ENCODE measurements at places on chromosomes 4 and X.

GRCh38 chr4:83329521-83330110, 5.0 kb downstream of the HPSE start:
- no peak for DNase-seq

DNA sequence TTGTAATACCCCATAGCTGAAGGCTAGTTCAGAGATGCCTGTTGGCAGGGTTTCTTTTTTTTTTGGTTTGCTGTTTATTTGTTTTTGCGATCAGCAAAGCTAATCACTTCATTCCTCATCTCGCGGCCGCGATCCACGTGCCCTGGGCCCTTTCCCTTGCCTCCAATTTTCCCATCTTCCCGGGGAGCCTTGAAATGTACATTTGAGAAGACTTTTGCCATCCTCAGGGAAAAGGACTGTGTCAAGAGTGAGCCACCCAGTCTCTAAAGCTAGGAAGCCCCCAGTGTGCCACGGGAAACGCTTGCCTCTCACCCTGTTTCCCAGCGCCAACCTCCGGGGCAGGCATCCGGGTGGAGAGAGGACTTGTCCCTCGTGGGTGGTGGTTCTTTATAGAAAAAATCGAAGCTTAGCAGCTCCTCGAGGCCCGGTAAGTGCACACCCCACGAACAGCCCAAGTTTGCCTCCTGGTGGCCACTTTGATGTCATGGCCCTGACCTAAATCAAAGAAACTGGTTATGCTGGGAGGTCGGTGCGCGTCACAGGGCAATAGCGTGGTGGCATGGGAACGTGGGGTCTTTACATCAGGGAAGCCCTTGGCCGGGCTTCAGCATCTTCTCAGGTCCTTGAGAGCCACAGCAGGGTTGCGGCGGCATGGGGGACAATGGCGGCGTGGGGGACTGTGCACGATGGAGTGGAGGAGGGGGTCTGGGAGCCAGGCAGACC, 42.0 kb downstream of the MAP7D3 start:
- no peak for DNase-seq

- no peak for DNase-seq
These were observed 186.9 kb downstream of the LRBA start for GRCh38 chr4:150828159-150828558.

DNA sequence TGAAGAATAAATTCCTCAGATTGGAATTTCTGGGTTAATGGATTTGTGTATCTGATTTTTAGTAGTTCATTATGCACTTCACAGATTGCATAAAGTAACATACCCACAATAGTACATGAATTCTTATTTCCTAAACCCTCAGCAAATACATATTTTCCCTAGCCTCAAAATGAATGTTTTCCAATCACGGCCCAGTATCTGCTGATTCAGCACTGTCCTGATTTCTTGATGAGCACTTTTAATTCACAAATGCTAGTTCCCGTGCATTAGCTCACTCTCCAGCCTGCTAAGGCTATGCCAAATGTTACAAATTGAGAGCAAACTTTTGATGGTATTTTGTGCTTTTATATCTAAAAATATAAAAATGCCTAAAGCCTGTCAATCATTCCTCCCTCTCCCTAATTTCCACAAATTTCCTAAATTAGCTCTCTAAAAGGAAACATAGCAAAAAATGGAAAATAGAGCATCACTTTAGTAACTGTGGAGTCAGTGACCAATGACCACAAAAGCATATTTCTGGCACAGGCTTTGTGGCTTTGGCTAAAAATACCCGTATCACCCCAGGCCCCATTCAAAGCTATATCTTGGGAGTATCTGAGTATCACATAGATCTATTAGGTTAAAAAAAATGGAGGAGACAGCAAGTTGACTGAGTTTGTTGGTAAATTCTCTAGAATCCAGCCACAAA, 75.5 kb downstream of the NAF1 start:
- DNase-seq: no peak

GRCh38 chrX:134172588-134173259, 64.3 kb upstream of the CCDC160 start:
- no peak for DNase-seq

DNA sequence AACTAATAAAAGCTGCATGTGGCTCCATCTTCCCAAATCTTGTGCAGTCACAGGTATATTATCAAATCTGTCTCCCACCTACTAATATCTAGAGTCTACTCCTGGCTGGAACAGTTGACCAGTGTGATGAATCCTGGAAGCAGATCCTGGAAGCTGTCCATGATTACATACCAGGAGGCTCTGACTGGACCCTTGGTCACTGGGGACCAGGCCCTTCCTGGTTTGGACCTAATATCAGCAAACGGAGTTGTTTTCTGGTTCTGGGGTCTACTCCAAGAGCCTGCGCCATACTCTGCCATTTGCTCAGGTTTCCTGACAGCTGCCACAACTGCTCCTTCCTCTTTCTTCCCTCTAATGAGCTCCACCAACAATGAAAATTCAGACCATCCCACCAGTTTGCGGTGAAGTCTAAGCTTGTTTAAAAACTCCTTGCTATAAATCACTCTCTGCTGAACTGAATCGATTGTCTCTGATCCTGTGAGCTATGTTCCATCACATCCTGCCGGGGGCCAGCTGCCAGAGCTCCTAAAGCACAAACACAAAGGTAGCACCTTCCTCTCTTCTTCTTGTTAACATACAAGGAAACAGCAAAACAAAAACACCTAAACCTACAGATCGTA, 114.2 kb downstream of the PALLD start:
- DNase-seq: no peak

DNA sequence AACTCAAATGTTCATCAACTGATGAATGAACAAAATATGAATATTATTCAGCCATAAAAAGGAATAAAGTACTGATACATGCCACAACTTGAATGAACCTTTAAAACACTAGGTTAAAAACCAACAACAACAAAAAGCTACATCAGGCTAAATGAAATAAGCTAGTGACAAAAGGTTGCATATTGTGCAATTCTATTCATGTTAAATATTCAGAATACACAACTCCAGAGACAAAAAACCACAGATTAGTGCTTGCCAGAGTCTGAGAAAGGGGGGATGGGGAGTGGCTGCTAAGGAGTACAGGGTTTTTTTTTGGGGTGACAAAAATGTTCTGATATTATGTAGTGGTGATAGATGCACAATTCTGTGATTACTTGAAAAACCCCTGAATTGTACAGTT, 58.5 kb downstream of the HAUS3 start:
- DNase-seq: no peak

GRCh38 chrX:79466636-79467035, 99.5 kb upstream of the ITM2A start:
- DNase-seq: no peak

- no peak for DNase-seq
These were observed 611.3 kb upstream of the CPXCR1 start for GRCh38 chrX:88135735-88136134.

DNA sequence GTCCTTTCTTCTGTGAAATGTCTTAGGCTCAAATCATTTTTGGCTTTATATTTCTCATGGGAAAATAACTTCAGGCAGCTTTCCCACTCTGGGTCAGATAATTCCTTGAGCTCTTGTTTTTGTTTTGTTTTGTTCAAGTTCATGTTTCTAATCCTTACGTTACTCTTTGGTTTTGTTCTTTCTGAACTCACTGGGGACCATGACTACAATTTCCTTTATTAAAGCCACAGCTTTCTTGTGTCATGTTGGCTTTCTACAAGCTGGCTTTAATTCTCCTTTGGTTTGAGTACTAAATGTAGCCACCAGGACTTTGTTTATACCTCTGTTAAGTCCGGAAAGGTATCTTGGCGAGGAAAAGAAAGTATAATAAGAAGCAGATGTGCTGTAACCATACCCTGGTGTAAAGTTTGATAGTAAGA, 30.8 kb upstream of the ANXA3 start:
- no peak for DNase-seq

GRCh38 chrX:31099536-31100090, 27.8 kb upstream of the FTHL17 start:
- no peak for DNase-seq

- no peak for DNase-seq
These were observed 9.0 kb downstream of the FBXO8 start for GRCh38 chr4:174274436-174274835.

DNA sequence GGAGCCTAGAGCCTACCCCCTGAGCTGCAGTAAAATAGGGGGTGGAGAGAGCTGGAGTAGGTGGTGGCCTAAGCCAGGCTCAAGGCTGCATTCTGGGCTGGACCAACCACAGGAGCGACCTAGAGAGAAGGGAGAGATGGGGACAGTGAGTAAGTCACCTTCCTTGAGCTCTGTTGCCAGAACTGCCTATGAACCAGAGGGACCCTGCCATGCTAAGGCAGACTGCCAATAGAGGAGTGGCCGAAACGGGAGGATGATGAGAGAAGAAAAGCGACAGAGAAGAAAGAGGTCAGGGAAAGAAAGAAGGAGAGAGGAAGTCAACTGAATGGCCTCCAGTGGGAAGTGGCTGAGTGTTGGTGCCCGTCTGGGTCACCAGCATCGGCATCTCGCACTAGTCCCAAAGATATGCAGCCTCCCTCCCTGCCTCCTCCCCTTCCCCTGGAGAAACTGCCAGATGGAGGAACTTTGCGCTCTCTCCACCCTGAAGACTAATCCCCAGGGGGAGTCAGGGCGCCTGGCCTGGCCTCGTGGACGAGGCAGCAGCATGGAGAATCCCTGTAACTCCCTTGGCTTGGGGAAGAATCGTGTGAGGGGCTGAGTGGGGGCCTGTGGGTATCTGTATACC, 28.8 kb downstream of the ELF4 start:
- no peak for DNase-seq

GRCh38 chr4:8694651-8695151, 102.1 kb downstream of the CPZ start:
- no peak for DNase-seq

- no peak for DNase-seq
These were observed 587.7 kb upstream of the PITX2 start for GRCh38 chr4:111210595-111210994.

DNA sequence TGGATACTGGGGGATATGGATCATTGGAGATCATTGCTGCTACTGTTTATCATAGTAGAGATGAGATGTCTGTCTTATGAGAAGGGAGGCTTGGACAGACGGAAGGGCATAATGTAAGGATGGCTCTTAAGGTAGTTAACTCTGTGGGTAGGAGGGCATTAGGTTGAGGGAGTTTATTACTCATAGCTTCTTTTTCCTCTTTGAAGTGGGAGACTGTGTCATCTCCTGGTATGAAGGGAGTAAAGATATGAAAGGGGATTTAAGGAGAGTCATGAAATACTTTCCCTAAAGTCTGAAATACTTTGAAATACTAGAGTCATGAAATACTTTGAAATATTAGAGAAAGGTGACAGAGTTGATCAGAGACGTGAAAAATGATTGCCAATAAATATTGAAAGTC, 255.5 kb upstream of the PITX2 start:
- DNase-seq: no peak

DNA sequence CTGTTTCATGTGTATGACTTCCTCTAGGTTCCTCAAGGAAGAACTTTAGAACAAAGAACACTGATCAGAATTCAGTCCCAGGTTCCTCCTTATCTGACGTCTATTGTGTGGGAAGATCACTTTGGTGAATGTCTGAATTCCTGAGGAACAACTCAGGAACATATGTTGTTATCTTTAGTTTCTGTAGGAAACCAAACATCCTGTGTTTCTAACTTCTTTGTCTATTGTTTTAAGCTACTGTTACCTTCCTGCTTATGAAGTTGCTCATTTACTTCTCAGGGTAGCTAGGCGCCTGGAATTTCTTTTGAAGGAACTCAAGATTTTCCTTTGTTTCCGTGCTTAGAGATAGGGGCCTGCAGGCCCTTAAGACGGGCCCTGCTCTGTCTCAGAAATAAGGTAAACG, 46.2 kb downstream of the MAGEB5 start:
- no peak for DNase-seq

DNA sequence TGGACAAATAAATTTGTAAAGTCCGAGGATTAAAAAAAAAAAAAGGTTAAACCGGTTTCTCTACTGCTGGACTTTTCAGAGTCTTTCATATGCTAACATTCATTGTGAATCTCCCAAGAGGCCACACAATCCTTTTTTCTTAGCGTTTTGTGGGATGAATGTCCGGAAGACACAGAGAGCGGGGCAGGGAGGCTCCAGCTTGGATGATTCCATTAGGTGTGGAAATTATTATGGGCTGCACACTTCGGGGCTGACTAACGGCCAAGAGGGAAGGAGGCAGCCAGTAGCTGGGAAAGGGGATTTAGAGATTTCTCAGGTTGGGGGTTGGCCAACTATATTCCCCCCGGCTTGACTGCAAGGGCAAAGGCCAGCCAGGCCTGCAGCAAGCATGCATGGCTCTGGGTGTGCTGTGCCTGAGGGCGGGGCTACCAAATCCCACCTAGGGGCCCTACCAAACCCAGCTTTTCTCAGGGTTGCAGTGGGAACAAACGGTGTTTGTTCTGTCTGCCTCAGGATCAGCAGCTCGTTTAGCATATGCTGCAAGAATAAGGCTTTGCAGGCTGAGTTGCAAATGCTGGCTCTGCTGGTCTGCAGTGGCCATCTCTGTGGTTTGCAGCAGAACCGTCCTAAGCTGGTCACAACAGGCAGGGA, 28.6 kb downstream of the NYX start:
- DNase-seq: no peak

DNA sequence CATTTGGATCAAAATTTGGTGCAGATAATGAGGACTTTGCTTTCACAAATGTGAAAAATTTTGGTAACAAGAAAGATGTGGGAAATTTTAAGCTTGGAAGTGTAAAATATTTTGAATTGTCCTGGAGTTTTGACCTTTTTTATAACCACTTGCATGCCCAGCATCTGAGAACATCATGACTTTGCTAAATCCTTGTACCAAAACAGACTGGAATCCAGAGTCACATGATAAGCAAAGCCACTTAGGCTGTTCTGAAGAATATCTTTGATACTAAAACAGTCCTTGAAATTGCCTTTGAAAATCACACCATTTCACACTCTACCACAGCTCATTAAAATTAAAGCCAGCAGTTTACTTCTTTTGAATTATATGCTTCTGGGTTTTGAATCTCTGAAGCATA, 2.5 kb upstream of the PPM1K start:
- DNase-seq: no peak

DNA sequence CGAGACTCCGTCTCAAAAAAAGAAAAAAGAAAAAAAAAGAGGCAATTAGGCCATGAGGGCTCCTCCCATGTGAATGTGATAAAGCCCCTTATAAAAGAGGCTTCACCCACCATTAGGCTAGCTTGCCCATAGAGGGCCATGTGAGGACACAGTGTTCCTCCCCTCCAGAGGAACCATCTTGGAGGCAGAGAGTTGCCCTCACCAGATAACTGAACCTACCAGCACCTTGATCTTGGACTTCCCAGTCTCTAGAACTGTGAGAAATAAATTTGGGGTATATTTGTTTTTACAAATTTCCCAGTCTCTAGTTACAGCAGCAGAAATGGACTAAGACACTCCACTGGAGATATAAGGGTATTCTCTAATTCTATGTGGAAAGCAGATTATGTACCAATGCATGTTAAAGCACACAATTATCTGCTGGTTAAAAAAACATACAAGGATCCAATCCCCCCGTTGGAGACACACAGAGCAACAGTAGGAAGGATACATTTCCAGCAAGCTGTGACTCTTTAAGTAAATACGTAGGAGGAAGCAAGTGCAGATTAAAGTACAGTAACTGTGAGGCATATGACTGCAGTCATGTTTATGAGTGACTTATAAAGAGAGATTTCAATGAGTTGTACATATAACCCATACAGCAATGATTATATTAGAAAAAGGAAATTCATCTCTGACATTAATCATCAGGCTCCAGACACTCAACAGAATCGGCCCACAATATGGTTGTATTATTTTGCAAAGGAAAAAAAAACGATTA, 21.4 kb downstream of the SH3RF1 start:
- DNase-seq: no peak

- DNase-seq: no peak
These were observed 50.5 kb upstream of the GUCY1A1 start for GRCh38 chr4:155616117-155616516.
